ENCODE measurements at places on chromosomes 7 and 10.

DNA sequence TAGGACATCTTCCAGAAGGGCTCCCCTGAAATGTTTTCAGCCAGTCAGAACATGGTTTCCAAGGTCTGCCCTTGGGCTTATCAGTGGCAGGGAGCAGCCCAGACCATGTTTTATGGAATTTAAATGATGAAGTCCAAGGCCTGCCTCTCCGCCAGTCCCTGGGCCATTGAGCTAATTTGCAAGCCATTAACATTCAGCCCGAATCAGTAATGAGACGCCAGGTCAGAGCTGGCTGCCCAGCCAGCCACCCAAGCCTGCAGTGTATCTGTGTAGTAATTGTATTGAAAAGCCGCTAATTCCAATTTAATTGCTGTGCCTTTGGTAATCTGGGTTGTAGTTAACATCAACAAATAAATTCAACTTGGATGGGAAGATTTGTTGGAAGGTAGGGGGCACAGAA lies 131.4 kb downstream of the PAXIP1 start:
- no peak for DNase-seq

- DNase-seq: no peak
Measured at GRCh38 chr7:25758559-25758958, 393.4 kb upstream of the NFE2L3 start.

DNA sequence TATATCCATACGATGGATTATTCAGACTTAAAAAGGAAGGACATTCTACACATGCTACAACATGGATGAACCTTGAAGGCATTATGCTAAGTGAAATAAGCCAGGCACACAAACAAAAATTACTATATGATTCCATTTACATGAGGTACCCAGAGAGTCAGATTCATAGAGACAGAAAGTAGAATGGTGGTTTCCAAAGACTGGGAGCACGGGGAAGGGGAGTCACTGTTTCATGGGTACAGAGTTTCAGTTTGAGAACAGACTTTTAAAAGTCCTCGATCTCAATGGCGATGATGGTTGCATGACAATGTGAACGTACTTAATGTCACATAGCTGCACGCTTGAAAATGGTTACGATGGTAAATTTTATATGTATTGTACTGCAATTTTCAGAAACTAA lies 39.3 kb downstream of the NUDCD3 start:
- no peak for DNase-seq

DNA sequence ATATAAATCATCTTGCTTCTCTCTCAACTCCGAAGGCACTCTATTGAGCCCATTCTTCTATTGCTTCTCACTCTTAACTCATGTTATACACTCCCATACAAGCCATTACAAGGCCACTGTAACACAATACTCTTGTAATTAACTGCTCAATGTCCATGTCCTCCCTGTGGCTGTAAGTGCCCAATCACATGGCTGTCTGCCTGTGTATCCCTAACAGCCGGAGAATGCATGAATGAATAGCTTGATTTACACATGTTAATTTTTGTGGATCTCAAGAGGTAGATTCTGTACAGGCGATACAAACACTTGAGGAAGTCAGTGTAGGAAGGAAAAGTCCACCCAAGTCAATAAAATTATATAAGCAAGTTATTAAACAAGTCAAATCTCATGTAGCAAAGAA lies 215.6 kb downstream of the DOCK4 start:
- DNase-seq: no peak

- no peak for DNase-seq
Measured at GRCh38 chr10:61891906-61892585, 9.5 kb upstream of the ARID5B start.

DNA sequence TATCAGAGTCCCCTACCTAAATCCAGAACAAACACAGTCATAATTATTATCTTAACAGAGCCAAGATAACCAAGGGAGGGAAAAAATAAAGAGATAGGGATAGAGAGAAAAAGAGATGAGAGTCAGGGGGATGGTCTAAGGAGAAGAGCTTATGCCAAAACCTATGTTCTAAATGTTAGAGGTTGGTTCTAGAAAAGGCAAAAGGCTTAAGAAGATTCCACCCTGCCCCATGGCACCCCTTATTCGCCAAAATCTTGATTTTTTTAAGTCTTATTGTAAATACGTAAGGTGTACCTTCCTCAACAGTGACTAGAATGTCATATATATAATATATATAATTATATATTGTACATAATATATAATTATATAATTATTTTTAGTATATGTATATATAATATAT lies 29.6 kb upstream of the CTNNA3 start:
- DNase-seq: no peak

DNA sequence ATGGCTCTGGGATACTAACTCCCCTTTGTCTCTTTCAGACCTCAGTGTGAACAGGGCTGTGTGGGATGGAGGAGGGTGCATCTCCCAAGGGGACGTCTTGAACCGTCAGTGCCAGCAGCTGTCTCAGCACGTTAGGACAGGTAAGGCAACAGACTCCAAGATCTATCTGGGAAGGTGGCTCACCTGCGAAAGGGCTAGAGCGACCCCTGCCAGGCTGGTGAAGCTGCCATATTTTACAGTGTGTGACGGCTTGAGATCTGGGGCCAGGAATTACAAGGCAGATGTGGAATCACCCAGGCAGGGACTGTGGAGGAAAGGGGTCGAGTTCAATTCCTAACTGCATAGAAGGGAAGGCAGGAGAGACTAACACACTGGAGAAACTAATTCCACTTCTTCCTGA lies 11.2 kb downstream of the MUC17 start:
- no peak for DNase-seq

- DNase-seq: no peak
Measured at GRCh38 chr7:21059069-21059468, 272.4 kb upstream of the SP8 start.

- DNase-seq: no peak
Measured at GRCh38 chr7:104976966-104977636, 36.9 kb upstream of the KMT2E start.

GRCh38 chr7:5143935-5144903 lies 45.8 kb upstream of the WIPI2 start:
- peak; percentile 33 for DNase-seq

DNA sequence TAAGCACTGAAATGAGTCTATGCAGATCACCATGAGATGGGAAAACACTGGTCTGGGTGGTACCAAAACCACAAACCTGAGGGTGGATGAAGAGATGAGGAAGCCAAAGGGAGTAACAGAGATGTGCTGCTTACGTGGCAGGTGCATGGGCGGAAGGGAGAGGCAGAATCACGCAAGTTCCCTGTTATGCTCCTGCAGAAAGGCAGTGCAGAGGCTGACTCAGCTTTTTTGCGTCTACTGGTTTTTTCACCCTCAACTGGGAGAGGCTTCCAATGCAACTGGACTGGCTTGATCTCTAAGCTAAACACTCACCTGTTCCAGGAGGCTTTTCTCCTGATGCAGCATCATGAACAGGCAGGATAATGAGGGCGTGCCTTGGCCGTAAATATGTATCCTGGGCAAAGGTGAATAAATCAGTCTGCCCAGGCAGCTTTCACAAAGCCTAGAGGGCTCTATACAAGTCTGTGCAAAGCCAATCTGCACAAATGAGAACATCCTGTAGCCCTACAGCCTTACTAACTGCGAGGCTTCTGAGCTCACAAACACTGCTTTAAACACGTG lies 95.4 kb upstream of the AFAP1L2 start:
- DNase-seq: peak; percentile 80

DNA sequence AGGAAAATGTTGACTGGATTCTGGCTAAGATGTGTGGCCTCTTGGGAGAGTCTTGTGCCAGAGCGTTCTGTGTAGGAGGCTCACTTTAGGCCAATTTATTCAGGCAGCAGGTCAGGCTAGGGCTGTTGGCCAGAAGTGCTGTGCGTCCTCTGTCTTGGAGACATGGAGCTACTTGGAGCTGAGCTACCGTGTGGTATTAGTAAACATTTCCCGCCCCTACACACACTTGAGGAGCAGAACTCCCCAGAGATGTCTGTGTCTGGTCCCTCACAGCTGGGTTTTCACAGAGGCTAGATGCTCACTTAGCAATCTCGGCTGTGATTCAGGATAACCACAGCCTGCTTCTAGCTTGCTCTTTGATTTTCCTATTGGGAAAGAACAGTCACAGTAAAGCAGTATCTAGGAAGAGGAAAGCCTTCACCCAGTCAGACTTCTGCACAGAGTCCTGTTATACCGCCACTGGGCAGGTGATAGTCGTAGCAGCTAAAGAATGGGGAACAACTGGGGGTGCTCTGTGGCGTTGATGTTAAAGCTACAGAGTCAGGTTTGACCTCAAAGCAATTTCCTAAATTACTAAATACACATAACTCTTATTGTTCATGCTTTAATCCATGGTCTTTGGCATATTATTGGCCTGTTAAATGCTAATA lies 86.7 kb downstream of the MDFIC start:
- no peak for DNase-seq

- DNase-seq: peak; percentile 63
Measured at GRCh38 chr10:97196223-97197029, 10.7 kb upstream of the SLIT1 start.

GRCh38 chr10:12510501-12510941 lies 161.2 kb downstream of the CAMK1D start:
- DNase-seq: no peak

DNA sequence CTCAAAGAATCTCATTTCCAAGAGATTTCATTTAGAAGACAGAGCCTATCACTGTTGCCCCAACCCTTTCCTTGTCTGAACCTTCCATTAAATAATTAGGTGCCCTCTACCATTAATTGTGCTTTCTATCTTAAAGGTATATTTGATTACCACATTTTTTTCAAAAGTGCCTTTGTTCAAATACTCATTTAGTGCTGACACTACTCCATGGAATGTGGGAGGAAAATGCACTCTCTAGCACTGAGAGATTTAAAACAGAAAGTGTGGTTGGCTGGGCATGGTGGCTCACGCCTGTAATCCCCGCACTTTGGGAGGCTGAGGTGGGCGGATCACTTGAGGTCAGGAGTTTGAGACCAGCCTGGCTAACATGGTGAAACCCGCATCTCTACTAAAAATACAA lies 119.8 kb downstream of the CACNA2D1 start:
- no peak for DNase-seq

DNA sequence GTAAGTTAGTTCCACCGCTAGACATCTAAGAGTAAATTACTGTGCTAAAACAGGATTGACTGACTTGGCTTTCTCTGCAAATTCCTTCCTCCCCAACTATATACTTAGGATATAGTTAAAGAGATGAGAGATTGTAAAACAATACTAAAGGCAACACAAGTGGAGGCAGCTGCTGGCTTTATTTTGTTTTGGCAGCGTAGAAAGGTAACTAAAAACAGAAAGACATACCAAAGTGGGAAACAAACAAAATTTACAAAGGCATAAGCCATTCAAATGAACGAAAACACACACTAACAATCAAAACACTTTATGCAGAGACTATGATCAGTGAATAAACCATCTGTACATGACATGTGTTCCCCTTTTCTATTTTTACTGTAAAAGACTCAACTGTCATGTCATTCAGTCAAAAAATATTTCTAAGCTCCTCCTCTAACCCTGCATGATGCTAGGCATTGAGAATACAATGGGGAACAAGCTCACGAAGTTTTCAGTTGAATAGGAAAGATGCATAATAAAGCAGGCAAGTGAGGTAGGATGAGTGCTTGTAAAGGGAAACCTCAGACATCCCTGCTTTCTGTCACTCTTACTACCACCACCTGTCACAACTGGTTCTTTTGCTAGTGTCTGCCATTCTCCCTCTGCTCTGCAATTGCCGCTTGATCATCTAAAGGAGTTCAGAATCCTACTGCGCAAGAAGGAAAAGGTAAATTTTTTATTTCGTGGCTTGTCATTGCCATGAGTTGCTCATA lies 64.2 kb upstream of the COL1A2 start:
- DNase-seq: no peak

GRCh38 chr7:94394437-94395140 lies at the start of gene COL1A2:
TSS of gene COL1A2 (plus strand) at chr7:94394895. CDS start at chr7:94395032, 137 bp downstream.
- no peak for DNase-seq

DNA sequence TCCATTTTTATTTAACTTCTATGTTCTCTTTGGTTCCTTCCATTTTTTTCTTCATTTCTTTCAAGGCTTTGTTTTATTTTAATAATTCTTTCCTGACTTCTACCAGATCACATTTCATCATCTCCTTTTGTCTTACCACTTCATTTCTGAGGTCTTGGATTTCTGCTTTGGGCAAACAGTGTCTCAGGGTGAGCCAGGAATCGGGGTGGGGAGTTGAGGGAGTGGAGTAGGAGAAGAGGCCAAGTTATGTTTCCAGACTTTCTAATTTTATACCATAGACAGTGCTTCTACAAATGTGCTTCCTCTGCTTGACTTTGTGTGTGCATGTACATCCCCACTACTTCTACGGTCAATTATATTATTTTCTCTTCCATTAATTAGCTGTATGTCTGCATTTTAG lies 112.1 kb downstream of the PRKG1 start:
- DNase-seq: no peak

Measured in stimulated activated naive CD4-positive, alpha-beta T cell treated with Interleukin-2 at 50 U/mL for 16 hours (primary cell).